GM12864 (cell line): ENCODE measurements at places on chromosomes 13 and 19.

- DNase-seq = no peak
Observed at GRCh38 chr19:30085394-30085793, 143.4 kb downstream of the URI1 start.

DNA sequence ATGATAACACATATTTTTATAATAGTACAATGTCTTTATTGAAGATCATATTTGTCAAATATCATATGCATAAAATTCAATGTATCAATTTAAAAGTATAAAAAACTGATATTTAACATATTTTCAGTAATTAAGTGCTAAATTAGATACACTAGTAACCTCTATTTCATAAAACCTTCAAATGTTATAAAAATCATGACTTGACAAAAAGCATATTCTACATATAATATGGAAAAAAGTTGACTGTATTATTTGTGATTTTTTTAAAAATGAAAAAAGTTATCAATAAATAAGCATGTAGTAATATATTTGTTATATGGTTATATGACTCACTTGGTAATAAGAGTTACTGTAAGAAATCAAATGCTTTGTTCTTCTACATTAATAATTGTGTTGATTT lies 356.9 kb downstream of the DIAPH3 start:
- DNase-seq = no peak

- no peak for DNase-seq
Observed at GRCh38 chr13:100824366-100824765, 149.8 kb upstream of the TMTC4 start.

DNA sequence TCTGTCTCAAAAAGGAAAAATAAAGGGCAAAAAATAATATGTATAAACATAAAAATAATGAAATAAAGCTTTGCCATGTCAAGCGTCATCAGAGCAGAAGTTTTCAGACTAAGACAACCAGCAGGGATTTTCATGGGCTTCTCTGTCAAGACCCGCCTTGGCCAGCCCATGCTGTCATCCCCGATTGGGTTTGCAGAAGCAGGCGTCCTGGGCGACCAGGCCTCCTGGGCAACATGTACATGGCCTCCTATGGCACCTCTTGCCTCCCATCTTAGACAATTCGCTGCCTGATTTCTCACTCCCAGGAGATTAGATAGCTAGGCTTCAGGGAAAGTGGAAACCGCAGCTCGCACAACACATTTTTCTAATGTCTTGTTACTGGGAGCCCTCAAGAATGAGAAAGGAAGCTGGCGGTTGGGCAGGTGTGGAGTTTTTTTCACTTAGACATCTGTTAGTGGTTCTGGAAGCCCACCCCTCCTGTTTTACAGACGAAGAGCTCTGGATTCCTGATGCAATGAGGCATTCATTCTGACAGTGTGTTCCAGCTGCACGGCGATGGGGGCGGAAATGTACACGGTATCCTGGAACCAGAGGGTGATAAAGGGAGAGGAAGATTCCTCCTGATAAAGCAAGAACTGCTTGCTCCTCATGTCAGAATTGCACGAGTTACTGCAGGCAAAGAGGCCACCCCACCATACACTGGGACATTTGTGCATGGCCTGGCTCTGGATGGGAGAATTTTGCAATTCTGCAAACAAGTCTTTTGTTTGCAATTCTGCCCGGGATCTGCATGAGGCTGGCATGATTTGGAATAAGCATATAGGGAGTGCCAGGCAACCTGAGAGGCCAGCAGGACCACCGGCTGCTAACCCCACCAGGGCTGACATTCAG lies 47.4 kb upstream of the KATNAL1 start:
- DNase-seq = no peak

DNA sequence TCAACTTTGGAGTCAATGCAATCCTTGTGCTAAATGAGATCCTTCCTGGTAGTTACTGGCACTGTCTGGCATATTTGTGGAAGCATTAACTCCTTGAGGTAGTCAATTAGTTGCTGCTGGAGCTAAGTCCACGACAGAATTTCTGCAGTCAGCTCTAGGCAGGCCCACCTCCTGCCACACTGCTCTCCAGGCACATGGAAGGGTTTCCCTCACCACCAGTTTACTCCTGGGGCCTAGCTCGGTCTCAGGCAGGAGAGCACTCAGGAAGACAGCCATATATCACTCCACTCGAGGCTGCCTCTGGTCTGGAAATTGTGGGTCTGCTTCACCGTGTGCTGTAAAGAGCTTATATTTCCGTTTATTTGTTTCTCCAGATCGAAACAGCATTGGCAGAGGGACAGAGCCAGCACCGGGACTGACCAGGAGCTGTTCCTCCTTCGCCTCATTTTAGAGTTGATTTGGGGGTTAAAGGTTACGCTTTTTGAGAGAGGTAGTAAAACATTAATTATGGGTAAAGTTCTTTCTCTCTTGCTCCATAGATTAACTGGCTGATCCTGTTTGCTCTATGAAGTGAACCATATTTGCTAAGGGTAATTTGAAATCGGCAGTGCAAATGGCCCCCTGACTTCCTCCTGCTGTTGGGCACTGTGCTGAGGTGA lies 20.6 kb upstream of the GTF3A start:
- DNase-seq = no peak

DNA sequence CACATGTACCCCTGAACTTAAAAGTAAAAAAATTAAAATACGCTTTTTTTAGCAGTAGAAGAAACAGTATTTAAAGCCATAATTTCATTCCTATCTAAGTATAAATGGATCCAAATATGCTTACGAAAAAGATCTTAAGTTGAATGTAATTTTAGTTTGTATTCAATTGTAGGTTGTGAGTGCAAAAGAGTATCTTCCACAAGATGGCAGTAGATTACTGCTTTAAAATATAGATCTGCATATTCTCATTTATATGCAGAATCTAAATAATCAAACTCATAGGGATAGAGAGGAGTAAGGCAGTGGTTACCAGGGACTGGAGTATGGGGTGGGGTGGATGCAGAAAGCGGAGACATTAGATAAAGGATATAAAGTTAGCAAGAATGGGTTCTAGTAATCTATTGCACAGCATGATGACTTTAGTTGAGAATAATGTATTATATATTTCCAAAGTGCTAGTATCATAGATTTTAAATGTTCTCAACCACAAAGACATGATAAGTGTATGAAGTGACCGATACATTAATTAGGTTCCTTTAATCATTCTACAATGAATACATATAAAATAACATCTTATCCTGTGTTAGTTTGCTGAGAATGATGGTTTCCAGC lies 14.2 kb downstream of the OR7A17 start:
- no peak for DNase-seq

- no peak for DNase-seq
Observed at GRCh38 chr13:40624383-40624782, 42.1 kb downstream of the FOXO1 start.

GRCh38 chr19:3027981-3028304 lies 1.1 kb downstream of the TLE2 start:
- no peak for DNase-seq

DNA sequence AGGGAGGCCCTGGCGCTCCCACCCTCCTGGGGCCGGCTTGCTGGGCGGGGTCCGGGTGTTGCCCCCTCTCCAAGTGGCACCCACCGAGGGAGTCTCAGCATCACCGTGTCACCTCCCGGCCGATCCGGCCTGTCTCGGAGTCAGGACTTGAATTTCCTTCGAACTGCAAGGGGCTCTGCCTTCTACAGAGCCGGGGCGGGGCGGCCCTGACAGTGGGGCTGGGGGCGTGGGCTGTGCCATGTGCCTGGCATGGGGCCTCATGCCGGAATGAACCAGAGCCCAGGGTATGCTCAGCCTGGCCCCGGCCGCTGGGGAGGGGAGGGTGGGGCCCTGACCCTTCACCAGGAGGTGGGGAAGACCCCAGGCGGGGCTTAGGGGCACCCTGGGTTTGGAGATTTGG lies 47.0 kb upstream of the TCF3 start:
- no peak for DNase-seq

DNA sequence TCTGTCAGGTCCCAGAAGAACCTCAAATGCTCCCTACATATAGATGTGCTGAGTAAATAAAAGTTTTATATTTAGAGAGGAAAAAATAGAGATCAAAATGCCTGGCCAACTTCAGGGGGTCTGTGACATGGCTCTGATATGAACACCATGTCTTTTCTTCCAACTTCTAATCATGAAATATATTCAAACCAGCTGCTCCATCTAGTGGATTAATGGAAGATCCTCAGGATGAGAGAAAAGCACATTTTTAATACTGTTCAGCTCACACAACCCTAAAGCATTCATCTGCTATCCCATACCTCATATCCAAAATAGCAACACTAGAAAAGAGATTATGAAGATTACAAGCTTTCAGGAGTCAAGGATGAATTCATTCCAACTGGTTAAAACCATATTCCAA lies 56.0 kb upstream of the DOCK9 start:
- DNase-seq = no peak

DNA sequence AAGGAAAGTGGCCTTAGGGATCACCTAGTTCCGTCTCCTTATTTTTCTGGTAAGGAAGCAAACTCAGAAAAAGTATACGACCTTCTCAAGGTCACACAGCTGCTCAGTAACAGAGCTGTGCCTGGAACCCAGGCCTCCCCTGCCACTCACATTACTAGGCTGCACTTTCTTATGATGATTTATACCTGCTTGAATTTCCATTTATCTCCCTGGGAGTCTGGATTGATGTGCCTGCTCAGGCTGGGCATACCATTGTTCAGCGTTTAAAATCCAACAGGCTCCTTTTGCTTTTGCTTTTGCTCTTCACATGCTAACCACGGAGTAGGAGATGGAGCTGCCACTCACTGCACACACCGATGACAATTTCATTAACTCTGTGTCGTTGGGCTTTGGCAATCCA lies 241.0 kb downstream of the OLFM4 start:
- no peak for DNase-seq

GRCh38 chr13:41383386-41383785 lies 72.3 kb downstream of the NAA16 start:
- no peak for DNase-seq

DNA sequence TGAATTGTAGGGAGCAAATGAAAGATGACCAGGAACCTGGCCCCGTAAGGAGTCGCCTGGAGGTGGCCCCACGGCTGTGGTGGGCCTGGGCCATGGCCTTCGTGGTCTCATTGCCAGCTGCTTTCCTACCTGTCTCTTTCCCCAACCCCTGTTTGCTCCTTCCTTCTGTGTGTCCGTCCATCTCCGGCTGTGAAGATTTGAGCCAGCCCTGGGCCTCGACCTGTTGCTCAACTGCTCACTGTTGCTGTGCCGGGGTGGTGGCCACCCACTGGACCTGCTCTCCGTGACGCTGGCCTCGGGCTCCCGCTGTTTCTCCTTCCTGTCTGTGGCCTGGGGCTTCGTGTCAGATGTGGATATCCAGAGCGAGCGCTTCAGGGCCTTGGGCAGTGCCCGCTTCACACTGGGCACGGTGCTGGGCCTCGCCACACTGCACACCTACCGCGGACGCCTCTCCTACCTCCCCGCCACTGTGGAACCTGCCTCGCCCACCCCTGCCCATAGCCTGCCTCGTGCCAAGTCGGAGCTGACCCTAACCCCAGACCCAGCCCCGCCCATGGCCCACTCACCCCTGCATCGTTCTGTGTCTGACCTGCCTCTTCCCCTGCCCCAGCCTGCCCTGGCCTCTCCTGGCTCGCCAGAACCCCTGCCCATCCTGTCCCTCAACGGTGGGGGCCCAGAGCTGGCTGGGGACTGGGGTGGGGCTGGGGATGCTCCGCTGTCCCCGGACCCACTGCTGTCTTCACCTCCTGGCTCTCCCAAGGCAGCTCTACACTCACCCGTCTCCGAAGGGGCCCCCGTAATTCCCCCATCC lies 8.5 kb downstream of the DBP start:
- DNase-seq = no peak

DNA sequence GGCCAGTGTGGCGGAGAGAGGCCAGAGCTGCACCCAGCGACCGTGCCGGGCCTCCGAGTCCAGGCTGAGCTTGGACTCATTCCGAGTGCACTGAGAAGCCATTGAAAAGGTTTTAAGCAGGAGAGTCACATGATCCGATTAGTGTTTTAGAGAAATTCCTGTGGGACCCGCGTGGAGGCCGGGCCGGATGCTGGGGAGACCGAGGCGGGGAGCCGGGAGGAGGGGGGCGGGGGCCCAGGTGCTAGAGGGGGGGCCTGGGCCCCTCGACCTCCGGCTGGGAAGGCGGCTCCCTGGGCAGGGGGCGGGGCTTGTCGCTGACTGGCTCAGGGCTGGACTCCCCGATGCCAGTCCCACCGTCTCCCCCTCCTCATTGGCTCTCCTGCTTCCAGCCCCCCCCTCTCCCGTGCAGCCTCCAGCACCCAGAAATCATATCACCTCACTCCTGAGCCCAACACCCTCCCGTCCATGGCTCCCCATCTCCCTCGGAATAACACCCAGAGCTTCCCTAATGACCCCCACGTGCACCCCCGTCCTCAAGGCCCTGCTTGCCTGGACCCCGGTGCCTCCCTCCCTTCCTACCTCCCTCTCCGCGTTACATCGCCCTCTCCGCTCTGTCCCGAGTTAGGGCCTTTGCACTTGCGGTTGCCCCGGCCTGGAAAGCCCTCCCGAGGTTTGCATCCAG lies 5.2 kb upstream of the ZNF579 start:
- DNase-seq = no peak

DNA sequence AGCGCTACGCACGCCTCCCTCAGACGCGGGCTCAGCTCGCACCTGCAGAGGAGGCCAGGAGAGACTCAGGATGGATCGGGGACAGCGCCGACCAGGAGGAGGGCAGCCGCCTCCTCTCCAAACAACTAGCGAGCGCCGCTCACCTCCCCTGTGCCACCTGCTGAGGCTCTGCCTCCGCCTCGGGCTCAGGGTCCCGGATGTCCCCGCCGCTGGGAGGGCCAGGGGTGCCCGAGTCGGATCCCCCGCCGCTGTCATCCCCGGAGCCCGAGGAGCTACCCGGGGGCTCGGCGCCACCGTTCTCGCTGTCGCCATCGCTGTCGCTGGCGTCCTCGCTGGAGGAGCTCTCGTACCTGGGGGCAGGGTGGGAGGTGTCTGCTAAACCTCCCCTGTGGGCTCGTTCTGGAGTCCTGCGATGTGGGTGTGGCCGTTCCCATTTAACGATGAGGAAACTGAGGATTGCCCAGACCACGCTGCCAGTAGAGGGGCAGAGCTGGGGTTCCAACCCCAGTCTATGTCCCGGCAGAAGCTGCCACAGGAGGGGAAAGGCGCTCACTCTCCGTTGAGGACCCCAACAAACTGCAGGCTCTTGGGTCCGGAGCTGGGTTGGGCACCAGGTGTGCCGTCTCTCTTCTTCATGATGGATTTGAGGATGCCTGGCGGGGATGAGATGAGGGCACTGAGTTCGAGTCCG lies 9.2 kb downstream of the KANK3 start:
- DNase-seq = no peak

DNA sequence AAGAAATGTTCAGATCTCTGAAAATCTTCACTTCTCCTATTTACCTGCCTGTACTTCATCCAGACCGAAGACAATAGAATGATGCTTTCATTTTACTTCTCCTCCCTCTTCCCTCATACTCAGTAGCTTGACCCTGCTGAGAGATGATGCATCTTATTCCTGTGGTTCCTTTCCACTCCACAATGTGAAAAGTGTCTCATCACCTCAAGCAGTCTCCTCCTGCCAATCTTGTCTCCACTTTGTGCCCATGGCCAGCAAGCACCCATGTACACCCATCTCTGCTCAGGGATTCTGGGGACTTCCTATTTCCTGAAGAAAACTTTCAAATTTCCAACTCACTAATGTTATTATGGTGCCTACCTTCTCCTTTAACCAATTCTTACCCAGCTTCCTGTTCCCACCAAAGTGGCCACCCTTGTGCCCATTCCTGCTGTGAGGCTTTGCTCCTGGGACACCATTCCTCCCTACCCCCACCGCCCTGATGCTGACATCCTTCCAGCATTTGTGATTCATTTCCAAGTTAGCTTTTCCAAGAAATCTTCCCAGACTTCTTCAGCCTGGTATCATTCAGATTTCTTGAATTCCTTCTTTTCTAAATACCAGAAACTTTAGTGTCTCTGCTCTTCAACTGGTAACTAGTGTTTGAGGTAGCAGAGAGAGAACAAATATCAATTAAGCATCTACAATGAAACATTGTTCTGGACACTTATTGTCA lies 212.5 kb downstream of the POSTN start:
- no peak for DNase-seq
